ENCODE measurements at places on chromosomes 4 and X.

- no peak for DNase-seq
Observed at GRCh38 chr4:122821092-122821491, 5.5 kb upstream of the FGF2 start.

- no peak for DNase-seq
Observed at GRCh38 chr4:128840711-128841318, 31.3 kb downstream of the JADE1 start.

GRCh38 chrX:153417637-153418036 lies 6.4 kb downstream of the ZFP92 start:
- no peak for DNase-seq

DNA sequence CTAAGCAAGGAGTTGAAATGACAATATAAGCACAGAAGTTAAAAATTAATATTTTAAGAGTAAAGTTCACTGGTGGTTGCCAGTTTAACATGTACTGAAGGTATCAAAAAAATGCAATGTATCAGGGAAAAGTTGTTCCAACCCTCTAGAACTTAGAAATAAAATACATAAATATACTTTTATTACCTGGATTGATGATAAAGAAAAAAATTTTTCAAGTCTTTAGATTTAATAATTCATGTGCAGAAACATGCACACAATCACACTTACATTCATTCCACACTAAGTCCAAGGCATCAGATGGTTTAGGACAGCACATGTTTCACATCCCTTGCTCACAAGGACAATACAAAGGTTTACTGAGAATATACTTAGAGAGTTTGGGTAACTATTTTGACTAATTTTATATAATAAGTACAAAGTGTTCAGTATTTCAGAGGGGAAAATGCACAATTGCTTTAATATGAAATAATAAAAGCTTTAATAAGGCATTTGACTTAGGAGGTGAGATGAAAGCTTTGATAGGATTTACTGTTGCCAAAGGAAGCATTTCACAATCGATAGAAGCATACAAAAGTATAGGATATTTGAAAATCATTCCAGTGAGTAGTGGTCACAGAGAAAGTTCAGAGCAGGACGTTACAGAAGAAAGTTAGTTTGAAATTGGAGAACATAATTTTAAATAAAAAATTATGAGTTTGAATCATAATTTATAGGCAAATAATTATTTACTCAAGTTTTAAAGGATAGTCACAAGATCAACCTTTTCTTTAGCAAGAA lies 392 bp upstream of the UGT2A3 start:
- no peak for DNase-seq

DNA sequence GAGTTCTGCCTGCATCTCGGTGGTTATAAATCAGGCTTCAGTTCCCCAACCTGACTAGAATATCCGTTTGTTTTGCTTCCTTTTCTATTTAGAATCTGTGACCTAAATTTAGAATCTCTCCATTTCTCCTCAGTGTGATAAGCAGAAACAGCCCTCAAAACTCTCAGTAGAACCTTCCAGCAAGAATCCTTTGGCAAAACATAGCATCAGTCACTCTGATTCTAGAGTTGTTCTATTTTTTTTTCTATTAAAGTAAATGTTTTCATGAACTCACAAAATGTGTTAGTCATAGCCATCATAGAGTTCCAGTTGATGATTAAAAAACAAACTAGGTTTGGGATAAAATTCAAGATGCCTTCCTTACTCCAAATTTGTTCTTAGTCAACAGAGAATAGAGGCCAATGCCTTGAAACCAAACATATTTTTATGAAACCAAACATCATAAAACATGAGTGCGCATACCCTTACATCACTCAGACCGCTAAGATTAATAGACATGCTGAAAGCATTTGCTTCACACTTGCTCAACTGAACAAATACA lies 13.2 kb upstream of the C1QTNF7 start:
- no peak for DNase-seq
